ENCODE measurements at places on chromosomes 3 and 15. TPM values are rescaled to one million over a fixed set of nuclear protein-coding genes. Genes with fewer than 3 reads are reported as not detected.

The TTC21A gene
- total RNA-seq = 2.7 TPM

The C3orf49 gene
- total RNA-seq = not detected

DNA sequence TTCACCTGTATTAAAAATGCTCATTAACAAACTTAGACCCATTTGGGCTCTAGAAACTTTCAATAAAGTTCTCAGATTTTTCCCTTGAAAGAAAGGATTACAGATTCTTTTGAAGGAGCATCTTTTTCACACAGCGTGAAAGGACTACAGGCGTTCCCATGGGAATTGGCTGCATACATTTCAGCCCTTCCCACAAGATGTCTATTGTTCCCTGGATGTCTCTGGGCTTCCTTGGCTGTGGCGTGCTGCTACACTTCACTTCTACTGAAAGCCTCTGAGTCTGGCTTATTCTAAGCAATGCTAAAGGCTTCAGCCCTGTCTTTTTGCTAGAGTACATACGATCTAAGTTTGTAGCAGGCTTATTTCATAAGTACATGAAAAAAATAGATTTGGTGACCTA lies 1.4 kb downstream of the VEPH1 start:
- DNase-seq = no peak

DNA sequence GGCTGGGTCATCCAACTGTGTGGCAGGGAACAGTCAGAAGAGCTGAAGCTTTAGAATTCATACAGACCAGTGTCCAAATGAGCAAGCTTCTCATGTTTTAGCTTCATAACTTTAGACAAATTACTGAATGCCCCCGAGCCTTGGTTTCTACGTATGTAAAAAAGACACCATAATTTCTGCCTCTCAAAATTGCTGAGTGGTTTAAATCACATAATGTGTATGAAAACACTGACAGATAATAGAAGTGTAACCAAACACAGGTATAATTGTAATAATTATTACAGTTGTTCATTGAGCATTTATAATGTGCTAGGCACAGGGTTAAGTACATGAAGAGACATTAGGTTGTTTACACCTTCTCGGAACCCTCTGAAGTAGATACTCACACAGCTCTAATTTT lies 207.2 kb downstream of the IGSF11 start:
- no peak for DNase-seq

The TF gene
- 4.1 TPM for total RNA-seq

Measured in muscle of leg (tissue), 16 donors.